HCT116 (cell line): ENCODE measurements at places on chromosomes 1 and 21. TPM values are rescaled to one million over a fixed set of nuclear protein-coding genes. Genes with fewer than 3 reads are reported as not detected.

DNA sequence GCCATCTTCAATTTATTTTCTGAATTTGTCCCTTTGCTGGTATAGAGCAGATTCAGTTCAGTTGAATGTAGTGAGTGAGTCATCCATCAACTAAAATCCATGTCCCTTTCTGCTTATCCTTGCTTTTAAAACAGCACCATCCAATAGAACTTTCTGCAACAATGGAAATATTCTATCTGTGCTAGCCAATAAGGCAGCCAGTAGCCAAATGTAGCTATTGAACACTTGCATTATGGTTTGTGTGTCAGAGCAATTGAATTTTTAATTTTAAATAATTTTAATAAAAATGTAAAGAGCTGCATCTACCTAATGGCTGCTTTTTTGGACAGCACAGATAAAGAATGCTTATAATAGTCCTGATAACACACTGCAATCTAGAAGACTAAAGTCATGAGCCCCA is at the start of gene GJA9:
Gene GJA9 (minus strand): TSS at position 101 of the 400 bp plus-strand sequence. CDS start 5,489 bp downstream, outside the sequence.
- H3K4me3 ChIP-seq, result no peak within 1 kb of the TSS
- H3K36me3 ChIP-seq, result no peaks in the 10 kb centered on the region
- DNase-seq, result no peak
- 0 out of 2 replicates have a peak, but pooled peaks cover 2% of the 10 kb centered on the region for H3K27me3 ChIP-seq
- H3K4me1 ChIP-seq, result no peaks in the 10 kb centered on the region

Gene KIF21B
- 6.1 TPM for total RNA-seq

DNA sequence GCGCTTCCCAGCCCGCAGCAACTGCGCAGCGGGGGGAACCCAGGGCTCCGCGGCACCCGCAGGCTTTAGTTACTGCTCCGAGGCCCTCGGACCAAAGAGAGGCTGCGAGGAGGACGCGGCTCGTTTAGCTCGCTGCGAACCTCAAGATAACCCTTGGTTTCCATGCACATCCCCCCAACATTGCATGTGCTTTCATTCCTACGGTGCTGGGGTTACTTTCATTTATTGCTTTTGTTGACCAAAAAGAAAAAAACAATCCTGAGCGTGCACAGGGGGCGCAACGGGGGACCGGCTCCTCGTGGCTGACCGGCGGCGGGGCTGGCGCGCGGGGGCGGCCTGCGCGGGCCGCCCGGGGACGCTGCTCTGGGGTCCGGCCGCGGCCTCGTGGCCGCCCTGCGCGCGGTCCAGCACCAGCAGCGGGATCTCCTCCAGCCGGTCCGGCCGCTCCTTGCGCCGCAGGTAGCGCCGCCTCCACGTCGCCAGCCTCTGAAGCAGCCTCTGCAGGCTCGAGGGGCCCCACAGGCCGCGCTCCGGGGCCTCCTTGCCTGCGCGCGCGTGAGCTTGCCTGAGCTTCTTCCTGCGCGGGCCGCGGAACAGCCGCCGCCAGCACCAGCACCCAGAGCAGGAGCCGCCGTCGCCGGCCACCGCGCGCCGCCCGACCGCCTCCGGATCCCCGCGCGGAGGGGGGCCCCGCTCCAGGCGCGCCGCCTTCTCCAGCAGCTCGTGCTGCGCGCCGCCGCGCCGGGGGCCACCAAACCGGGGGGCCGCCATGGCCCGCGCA is 77.4 kb downstream of the DESI2 start:
- no peaks in the 10 kb centered on the region for H3K27me3 ChIP-seq
- DNase-seq, result no peak
- H3K27ac ChIP-seq, result no peak overlapping the region
- H3K4me3 ChIP-seq, result no peak overlapping the region
- H3K4me1 ChIP-seq, result no peaks in the 10 kb centered on the region

DNA sequence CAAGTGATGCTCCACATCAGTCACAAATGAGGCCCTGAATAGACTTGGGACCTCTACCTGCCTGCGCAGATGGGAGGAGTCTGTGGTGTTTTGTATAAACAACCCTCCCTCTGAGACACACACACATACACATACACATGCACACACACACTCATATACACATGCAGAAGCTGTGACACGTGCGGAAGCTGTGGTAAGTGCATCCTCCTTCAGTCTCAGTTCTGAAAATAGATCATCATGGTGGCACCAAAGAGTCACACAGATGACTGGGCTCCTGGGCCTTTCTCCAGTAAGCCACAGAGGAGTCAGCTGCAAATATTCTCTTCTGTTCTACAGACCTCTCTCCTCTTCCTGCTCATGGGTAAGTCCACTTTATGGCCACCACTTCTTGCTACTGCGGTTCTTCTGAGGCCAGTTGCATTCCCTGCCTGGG is at the start of gene LY9:
Gene LY9 (plus strand): TSS at position 224 of the 433 bp plus-strand sequence. CDS start 14 bp downstream, at position 238.
- no peaks in the 10 kb centered on the region for H3K27me3 ChIP-seq
- no peak for DNase-seq
- no peaks in the 10 kb centered on the region for H3K4me1 ChIP-seq
- no peaks in the 10 kb centered on the region for H3K36me3 ChIP-seq

Gene FAM131C
- total RNA-seq, result 11.6 TPM

Gene MARK1
- 3.6 TPM for total RNA-seq

DNA sequence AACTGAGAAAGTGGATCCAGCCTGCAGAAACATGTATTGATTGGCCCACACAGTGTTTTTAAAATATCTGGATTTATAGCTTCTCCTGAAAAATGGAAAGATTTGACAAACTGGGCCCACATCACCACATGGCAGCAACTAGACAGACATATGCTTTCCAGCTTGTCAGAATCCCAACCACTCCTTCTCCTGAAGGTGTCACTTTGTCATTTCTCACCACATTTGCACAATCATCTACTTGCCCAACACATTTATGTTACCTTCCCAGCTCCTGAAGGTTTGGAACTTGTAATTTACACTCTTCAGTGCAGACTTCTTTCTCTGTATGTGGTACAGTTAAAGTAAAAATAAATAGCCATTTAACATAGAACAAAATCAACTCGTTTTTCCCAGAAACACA is 126.1 kb upstream of the KIAA1614 start:
- no peak overlapping the region for H3K27ac ChIP-seq
- H3K4me1 ChIP-seq, result peaks cover under 1% of the 10 kb centered on the region; the same call in 1 of the 2 replicates
- H3K36me3 ChIP-seq, result no peaks in the 10 kb centered on the region
- H3K4me3 ChIP-seq, result no peak overlapping the region
- no peaks in the 10 kb centered on the region for H3K27me3 ChIP-seq

GRCh38 chr1:109969907-109970306 is 14.7 kb upstream of the AHCYL1 start:
- no peak overlapping the region for H3K27ac ChIP-seq
- no peak overlapping the region for H3K4me3 ChIP-seq
- DNase-seq, result no peak

DNA sequence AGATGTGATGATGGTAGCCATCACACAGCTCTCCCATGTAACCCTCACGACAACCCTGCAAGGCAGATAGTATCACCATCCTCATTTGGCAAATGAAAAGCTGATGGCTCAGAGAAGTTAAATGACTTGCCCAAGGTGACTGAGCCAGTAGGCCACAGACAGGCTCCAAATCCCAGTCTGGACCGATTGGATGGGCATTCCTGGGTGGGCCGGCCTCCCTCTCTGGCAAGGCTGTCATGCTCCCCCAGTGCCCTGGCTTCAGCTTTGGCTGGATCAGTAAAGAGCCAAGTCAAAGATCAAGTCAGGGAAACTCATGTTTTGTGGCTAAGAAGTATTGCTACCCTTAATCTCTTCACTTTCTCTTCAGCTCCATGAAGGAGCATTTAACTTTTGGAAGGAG is 41.2 kb downstream of the CDCP2 start:
- no peak overlapping the region for H3K4me3 ChIP-seq
- DNase-seq, result no peak
- no peaks in the 10 kb centered on the region for H3K36me3 ChIP-seq
- no peak overlapping the region for H3K27ac ChIP-seq
- no peaks in the 10 kb centered on the region for H3K4me1 ChIP-seq

- no peak for DNase-seq
- H3K36me3 ChIP-seq, result 0 out of 2 replicates have a peak, but pooled peaks cover 3% of the 10 kb centered on the region
- no peaks in the 10 kb centered on the region for H3K27me3 ChIP-seq
- no peak overlapping the region for H3K27ac ChIP-seq
- H3K4me3 ChIP-seq, result no peak overlapping the region
- H3K4me1 ChIP-seq, result no peaks in the 10 kb centered on the region
Measured at GRCh38 chr1:93585059-93585966, 96.3 kb downstream of the BCAR3 start.

- peaks cover 44% of the 10 kb centered on the region for H3K4me1 ChIP-seq
- DNase-seq, result peak; percentile 54
- peaks cover 3% of the 10 kb centered on the region; the same call in 1 of the 2 replicates for H3K36me3 ChIP-seq
- peak overlapping the region; percentile 40; the same call in 1 of the 2 replicates for H3K27ac ChIP-seq
Measured at GRCh38 chr1:200896531-200897196, 2.0 kb downstream of the INAVA start.

Gene ZNF695
- total RNA-seq, result 14.9 TPM

DNA sequence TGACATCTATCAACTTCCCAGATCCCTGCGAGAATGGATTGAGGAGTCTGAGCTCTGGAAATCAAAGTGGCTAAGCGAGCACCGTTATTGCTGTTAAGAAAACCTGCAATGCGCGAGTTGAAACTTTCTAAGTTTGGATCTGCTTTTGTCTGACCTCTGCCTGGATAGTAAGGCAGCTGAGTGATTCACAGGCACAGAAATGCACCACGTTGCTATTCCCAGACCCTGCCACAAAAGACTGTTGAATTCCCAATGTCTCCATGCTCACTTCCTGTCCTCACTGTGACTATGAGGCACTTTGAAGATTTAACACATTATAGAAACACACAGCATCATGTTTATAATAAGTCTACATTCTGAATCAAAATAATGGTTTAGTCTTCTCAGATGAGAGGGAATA is 27.1 kb upstream of the CNIH3 start:
- H3K27me3 ChIP-seq, result no peaks in the 10 kb centered on the region

GRCh38 chr1:77349275-77349674 is 67.5 kb downstream of the AK5 start:
- no peak for DNase-seq
- H3K36me3 ChIP-seq, result no peaks in the 10 kb centered on the region
- H3K4me1 ChIP-seq, result peaks cover 5% of the 10 kb centered on the region
- H3K27ac ChIP-seq, result no peak overlapping the region

GRCh38 chr1:43451157-43451591 is 2.6 kb downstream of the HYI start:
- DNase-seq, result no peak
- H3K4me1 ChIP-seq, result peaks cover 22% of the 10 kb centered on the region
- H3K4me3 ChIP-seq, result no peak overlapping the region

- H3K36me3 ChIP-seq, result no peaks in the 10 kb centered on the region
- no peak overlapping the region for H3K4me3 ChIP-seq
- no peaks in the 10 kb centered on the region for H3K4me1 ChIP-seq
- H3K27me3 ChIP-seq, result no peaks in the 10 kb centered on the region
- no peak overlapping the region for H3K27ac ChIP-seq
Measured at GRCh38 chr1:53342735-53343470, 15.0 kb upstream of the LRP8 start.

DNA sequence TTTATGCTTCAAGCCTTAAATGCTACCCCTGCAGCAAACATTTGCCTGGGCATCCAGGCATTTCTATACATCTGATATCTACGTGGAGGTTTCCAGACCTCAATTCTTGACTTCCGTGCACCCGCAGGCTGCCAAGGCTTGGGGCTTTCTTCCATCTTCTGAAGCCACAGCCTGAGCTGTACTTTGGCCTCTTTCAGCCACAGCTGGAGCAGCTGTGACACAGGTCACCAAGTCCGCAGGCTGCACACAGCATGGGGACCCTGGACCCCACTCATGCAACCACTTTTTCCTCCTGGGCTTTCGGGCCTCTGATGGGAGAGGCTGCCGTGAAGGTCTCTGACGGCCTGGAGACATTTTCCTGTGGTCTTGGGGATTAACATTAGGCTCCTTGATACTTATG is 5.4 kb upstream of the HAO2 start:
- peaks cover 16% of the 10 kb centered on the region for H3K27me3 ChIP-seq
- H3K36me3 ChIP-seq, result no peaks in the 10 kb centered on the region
- H3K4me3 ChIP-seq, result no peak overlapping the region
- no peak overlapping the region for H3K27ac ChIP-seq
- no peak for DNase-seq

GRCh38 chr1:64921771-64922170 is 44.6 kb downstream of the JAK1 start:
- no peak for DNase-seq
- no peak overlapping the region for H3K27ac ChIP-seq
- no peak overlapping the region for H3K4me3 ChIP-seq
- no peaks in the 10 kb centered on the region for H3K36me3 ChIP-seq

GRCh38 chr1:30109853-30110252 is 613.5 kb downstream of the MATN1 start:
- H3K4me3 ChIP-seq, result no peak overlapping the region
- H3K27ac ChIP-seq, result no peak overlapping the region
- peaks cover 40% of the 10 kb centered on the region for H3K27me3 ChIP-seq
- H3K36me3 ChIP-seq, result no peaks in the 10 kb centered on the region

GRCh38 chr1:215007880-215008279 is 74.7 kb upstream of the KCNK2 start:
- no peak overlapping the region for H3K4me3 ChIP-seq
- no peak for DNase-seq
- no peak overlapping the region for H3K27ac ChIP-seq
- no peaks in the 10 kb centered on the region for H3K36me3 ChIP-seq

DNA sequence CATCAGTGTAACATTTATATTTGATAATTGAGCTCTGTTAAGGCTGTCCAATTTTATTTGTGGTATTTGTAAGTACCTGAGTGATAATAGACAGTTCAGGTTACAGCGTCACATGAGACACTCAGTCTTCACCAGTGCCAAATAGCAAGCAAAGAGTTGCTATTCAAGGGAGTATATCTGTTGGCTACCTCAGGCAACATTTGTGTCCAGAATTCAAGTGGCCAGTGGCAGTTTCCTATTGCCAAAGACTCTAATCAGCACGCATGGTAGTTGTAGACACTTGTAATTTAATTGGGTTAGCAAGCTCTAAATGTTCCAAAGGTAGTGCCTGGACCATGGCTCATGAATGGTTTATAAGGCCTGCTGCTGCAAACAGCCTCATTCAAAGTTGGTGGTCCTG is 1524.3 kb upstream of the B3GALT2 start:
- H3K27me3 ChIP-seq, result no peaks in the 10 kb centered on the region
- no peak for DNase-seq
- H3K4me1 ChIP-seq, result no peaks in the 10 kb centered on the region
- no peaks in the 10 kb centered on the region for H3K36me3 ChIP-seq

DNA sequence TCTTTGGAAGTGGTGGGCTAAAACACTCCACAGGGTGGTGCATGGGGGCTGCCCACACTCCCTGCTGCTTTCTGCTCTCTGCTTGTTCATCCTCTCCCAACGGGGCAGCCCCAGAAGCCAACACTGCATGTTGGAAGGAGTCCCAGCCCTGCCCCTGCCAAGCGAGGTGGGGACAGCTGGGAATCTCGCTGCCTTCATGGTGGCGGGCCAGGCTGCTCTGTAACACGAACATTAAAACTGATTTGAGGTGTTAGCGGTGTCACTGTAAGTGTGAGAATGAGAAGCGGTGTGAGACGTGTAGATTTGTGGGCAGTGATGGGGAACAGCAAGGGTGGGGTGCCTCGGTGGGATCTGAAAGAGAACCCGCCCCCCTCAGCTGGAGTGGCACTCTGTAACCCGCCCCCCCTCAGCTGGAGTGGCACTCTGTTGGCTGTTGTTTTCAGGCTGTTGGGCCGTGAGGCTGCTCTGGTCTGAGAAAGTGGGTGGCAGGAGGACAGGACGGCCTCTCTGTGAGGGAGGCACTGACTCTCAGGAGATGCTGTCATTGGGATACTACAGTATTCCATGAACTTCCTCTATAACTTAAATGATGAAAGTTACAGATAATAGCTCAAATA is 80.9 kb downstream of the PCBP3 start:
- DNase-seq, result no peak
- no peak overlapping the region for H3K27ac ChIP-seq
- no peaks in the 10 kb centered on the region for H3K27me3 ChIP-seq
- no peak overlapping the region for H3K4me3 ChIP-seq
- H3K4me1 ChIP-seq, result no peaks in the 10 kb centered on the region
- H3K36me3 ChIP-seq, result no peaks in the 10 kb centered on the region
